ENCODE measurements at places on chromosomes 1 and 21.
A peak's percentile ranks its signal among the peaks of the same experiment; 100 is the strongest.

- no peak for DNase-seq
These were observed 10.6 kb downstream of the PTPRC start for GRCh38 chr1:198649232-198649967.

- DNase-seq, result no peak
These were observed 148.5 kb upstream of the CHRM3 start for GRCh38 chr1:239237912-239238311.

GRCh38 chr1:13762642-13763041, 62.7 kb downstream of the PRDM2 start:
- DNase-seq, result no peak

- DNase-seq, result peak; percentile 78
These were observed 46.3 kb downstream of the IER5 start for GRCh38 chr1:181134543-181135436.

DNA sequence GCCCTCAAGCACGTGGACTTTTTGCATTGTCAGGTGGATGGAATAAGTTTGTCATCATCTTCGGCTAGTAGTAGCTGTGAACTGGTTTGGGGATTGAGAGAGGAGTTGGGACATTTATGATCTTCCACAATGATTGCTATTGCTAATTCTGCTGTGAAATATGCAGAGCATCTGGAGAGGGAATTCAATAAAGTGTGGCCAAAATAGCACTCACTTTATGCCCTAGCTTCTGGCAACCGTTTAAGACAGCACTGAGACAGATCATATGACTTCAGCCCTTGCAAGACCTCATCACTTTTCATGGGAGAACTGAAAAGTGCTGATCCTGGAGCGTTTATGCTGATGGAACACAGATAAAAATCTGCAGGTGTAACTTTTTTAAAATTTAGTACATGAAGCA, 360.8 kb downstream of the GPATCH2 start:
- no peak for DNase-seq

DNA sequence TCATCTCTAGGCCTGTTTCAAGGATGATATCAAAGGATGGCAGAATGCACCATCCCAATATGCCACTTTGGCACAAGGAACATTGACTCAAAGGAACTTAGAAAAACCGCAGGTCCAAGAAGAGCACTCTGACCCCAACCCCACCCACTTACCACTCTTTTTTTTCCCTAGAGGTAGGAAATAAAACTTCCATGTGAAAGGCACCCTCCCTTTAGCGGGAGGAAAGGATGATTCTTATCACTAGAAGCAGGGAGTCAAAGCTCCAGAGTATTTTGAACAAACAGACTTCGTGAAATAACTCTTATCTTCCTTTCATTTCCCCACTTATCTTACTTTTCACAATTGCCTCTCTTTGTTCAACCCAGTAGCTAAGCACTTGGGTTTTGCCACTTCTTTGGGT, 22.2 kb downstream of the PSMG1 start:
- no peak for DNase-seq

- DNase-seq, result peak; percentile 42
These were observed 30.9 kb downstream of the RGS5 start for GRCh38 chr1:163171826-163172225.

Measured in choroid plexus epithelial cell (primary cell).